ENCODE measurements at places on chromosomes 6 and 20. TPM values are rescaled to one million over a fixed set of nuclear protein-coding genes. Genes with fewer than 3 reads are reported as not detected.

Gene COL11A2
- total RNA-seq: 1.4 TPM

Gene LAMA2
- total RNA-seq: 2.2 TPM

Gene OR12D3
- not detected for total RNA-seq

Gene PRKN
- total RNA-seq: 0.33 TPM

Gene CCR6
- total RNA-seq: 0.31 TPM

Gene SAMD10
- 21.8 TPM for total RNA-seq

Gene LAMA5
- 1.5 TPM for total RNA-seq

Gene TCP11
- not detected for total RNA-seq

Gene EYA2
- not detected for total RNA-seq

Gene DBNDD2
- total RNA-seq: 56.7 TPM

Gene ABHD16B
- total RNA-seq: not detected

Gene CST5
- not detected for total RNA-seq

Gene CASS4
- total RNA-seq: 5.1 TPM

Gene ELOVL5
- 132 TPM for total RNA-seq

DNA sequence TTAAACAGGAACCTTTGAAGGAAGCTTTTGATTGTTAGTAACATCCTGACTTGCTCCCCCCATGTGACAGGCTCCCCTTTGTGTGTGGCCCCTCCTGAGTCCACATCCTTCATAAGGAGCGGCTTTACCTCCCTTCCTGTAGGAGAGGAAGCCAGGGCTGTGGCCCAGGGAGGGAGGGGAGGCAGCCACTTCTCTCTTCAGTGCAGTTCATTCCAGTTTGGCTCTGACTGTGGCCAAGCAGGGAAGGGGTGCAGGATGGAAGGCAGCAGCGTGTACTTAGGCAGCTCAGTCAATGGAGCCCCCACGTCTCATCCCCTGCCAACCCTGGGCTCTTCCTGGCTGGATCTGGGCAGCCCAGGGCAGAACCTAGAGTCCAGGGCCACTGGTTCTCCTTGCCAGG, 295.2 kb downstream of the QKI start:
- no peak for DNase-seq

- DNase-seq: no peak
Measured at GRCh38 chr20:12466915-12467314, 541.9 kb upstream of the SPTLC3 start.

GRCh38 chr6:77415706-77416105, 47.6 kb downstream of the HTR1B start:
- DNase-seq: no peak

- peak; percentile 56 for DNase-seq
Measured at GRCh38 chr6:31597006-31597405, 4.2 kb upstream of the NCR3 start.

DNA sequence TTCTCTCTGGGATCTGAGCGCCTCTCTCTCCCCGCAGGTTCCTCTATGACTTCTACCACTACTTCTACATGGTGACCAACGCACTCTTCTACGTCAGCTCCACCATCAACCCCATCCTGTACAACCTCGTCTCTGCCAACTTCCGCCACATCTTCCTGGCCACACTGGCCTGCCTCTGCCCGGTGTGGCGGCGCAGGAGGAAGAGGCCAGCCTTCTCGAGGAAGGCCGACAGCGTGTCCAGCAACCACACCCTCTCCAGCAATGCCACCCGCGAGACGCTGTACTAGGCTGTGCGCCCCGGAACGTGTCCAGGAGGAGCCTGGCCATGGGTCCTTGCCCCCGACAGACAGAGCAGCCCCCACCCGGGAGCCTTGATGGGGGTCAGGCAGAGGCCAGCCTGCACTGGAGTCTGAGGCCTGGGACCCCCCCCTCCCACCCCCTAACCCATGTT, 36.3 kb upstream of the MRGBP start:
- DNase-seq: no peak

- no peak for DNase-seq
Measured at GRCh38 chr20:48326868-48327267, 500.9 kb downstream of the PREX1 start.

- no peak for DNase-seq
Measured at GRCh38 chr20:891058-891705, 25.0 kb downstream of the ANGPT4 start.

- no peak for DNase-seq
Measured at GRCh38 chr6:26206868-26207801, 119.9 kb downstream of the HFE start.

- peak; percentile 57 for DNase-seq
Measured at GRCh38 chr6:33577106-33577535, 3.0 kb downstream of the BAK1 start.

DNA sequence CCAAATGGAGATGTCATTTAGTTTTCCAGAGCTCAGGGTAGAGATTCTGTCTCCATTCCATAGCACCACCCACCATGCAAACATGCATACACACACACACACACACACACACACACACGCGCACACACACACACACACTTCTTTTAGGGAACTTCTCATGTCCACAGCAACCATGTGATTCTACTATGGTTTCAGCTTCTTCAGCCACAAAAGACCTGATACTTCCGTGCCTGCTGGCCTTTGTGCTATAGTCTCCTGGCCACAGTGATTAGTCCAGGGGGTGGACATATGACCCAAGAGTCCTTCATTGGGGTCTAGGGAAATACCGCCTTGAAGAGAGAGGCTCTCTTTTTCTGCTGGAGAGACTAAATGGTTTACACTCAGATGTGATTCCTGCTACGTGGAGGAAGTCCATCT, 53.5 kb downstream of the CARMIL1 start:
- no peak for DNase-seq

DNA sequence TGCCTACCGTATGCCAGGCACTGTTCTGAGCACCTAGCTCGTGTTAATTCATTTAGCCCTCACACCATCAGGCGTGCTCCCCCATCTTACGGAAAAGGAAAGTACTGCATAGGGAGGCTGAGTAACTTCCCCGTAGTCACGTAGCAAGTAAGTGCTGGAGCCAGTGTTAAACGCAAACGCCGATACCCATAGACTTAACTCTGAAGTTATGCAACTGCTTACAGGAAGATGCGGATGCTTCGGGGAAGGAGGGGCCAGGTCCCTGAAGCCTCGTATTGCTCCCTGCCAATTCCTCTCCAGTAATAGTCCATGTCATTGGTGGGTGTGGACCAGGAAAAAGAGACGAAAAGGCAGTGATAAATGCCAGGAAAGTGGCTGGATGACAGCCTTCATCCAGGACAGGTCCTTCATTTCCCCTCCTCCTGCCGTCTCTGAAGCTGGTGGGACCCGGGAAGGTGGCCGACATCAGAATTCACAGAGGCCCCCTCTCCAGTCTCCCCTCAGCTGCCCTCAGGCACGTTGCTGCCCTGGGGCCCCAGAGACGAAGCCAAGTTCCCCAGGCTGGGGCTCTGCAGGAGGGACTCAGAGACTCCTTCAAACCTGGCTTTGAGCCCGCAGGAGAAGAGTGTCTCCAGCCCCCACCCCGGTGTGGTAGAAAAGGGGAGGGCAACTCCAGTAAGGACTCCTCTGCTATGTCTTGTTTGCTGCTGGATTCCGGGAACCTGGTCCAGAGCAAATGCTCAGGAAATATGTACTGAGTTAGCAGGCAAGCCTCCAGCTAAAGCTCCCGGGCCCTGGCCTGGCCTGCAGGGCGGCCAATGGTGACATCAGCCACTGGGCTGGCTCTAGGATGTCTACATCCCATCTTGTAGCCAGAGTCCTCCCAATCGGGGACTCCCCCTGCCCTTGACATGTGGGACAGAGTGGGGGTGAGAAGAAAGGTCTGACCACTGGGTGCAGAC, 37.8 kb downstream of the RAB44 start:
- peak; percentile 87 for DNase-seq

- DNase-seq: no peak
Measured at GRCh38 chr6:151835396-151835795, 27.9 kb downstream of the ESR1 start.

- DNase-seq: no peak
Measured at GRCh38 chr6:158785036-158785435, 34.1 kb downstream of the EZR start.

DNA sequence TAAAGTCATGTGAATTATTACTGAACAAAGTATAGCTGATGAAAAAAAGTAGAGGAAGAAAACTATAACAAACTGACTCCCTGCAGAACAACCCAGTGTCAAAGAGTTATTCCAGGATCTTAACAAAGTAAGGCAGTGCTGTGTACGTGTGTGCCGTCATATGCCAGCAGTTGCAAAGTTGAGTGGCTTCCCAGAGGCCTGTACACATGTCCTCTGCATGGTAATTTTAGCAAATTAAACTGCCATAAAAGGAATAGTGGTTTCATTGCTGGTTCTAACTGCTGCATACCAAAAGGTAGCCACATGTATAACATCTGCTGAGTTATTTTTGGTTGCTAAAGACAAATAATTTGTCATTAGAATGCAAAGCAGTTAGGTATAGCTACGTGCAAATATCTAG, 44.8 kb downstream of the RIPOR2 start:
- DNase-seq: peak; percentile 31

- no peak for DNase-seq
Measured at GRCh38 chr6:57261926-57262325, 39.8 kb upstream of the RAB23 start.

- DNase-seq: no peak
Measured at GRCh38 chr20:47137231-47137870, 219.1 kb downstream of the ZMYND8 start.

DNA sequence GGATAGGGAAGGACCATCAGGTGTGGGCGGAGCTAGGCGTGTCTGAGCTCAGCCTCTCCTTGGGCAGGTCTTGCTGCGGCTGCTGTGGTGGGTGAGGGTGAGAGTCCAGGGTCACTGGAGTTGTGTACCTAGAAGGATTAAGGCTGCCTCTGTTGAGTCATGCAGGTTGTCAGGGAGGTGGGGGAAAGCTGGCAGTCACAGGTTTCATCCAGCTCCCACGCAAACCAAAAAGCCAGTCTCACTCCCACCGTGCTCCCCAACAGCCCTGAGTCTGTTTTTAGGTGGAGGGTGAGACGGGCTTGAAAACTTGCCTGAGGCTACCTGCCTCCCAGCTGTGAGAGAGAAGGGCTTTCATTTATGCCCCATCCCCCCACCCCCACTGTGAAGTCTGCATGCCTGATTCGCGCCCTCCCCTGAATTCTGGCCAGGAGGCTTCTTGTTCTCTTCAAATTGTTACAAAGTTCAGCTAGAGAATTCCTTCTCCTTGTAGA, 161.5 kb downstream of the MYLK4 start:
- no peak for DNase-seq

GRCh38 chr6:21521276-21521675, 72.3 kb upstream of the SOX4 start:
- no peak for DNase-seq

GRCh38 chr6:51648236-51648635, 439.2 kb downstream of the PKHD1 start:
- no peak for DNase-seq

GRCh38 chr6:150940941-150941340, 75.4 kb downstream of the MTHFD1L start:
- no peak for DNase-seq

- DNase-seq: no peak
Measured at GRCh38 chr20:33431797-33432381, 11.7 kb downstream of the SNTA1 start.

GRCh38 chr6:35049156-35049735, 91.9 kb downstream of the TCP11 start:
- DNase-seq: no peak

- DNase-seq: no peak
Measured at GRCh38 chr20:58531063-58531462, 15.9 kb upstream of the APCDD1L start.

DNA sequence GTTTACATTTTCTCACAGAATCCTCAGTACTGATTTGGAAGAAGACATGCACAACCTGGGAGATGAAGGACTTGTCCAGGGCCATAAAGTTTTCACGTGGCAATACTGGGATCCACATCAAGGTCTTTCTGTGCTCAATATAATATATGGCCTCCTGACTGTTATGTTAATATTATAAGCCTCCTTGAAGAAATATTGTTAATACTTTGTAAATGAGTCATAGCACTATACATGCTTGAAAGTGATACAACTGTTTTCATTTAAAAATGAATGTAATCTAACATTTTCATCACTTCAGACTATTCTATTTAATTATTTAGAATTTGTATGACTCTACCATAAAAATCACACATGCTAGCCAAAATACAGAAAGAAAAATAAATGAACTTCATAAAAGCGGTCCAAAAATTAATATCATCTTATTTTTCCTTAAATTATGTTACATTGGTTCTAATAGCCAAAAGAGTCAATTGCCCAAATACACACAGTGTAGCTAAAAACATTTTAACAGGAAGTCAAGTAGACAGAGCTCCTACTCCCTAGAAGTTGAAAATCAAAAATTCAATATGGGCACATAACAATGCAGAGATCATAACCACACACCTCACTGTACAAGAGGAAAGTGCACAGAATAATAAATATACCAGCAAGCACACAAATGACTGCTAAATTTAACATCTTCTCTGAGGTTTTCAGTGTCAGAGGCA, 188.0 kb upstream of the HDDC2 start:
- DNase-seq: no peak

DNA sequence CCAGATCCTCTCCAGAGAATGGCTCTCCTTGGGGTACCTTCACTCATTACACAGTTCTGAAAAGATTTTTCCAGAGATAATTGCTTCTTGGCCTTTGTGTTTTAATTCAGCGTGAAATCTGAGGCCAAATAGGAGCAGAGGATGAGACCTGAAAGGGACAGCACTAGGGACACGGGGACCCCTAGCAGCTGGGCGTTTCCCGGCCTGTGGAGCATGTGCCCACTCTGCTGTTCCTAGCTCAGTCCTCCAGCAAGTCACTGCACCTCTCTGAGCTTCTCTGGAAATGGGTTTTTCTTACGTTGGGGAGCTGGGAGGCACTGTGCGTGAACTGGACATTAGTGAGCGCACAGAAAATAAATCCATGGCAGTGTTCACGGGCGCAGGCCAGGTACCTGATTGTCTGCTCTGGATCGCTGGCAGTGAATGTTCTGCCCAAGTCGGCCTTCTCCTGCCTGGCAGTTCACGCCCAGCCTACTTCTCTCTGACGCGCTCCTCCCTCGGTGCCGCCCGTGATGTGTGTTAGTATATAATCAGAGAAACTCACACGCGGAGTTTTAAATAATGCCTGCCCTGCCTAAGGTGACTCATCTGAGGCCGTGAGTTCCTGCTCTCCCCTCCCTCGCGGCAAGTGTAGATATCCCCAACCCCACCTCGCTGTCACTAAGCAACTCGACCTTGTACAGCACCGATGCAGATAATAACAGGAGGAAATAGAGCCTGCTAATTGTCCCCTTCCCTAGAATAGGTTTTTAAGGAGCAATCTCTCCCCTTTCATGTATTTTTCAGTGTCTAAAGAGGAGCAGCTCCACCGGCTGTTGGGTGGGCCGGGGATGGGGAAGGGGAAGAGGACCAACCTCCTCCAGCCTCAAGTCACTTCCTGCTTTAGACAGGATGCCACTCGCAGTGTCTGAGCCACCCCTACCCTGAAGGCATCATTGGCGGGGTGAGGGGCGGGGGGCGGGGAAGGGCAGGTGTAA, 2.7 kb upstream of the TUBB2A start:
- DNase-seq: peak; percentile 61

DNA sequence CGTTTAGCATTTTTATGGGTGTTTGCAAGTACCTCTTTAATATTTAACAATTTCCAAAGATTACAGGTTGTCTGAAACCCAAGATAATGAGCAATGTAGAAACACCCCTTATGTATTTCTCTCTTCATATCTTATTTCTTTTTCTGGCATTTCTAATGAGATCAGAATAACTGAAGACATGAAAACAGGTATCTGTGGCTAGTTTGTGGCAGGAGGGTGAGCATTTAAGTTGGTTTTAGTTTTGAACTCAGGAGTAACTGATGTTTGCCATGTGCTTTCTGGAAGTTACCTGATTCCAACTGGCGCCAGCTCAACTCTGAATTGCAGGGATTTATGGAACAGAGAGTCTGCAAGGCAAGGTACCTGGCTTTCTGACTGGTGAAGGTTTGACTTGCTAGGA, 35.4 kb upstream of the PRL start:
- DNase-seq: no peak

Data from activated naive CD4-positive, alpha-beta T cell treated with anti-CD3 and anti-CD28 coated beads for 36 hours (primary cell).